Diencephalon (tissue), 1 donor: ENCODE measurements at places on chromosomes 12 and 14. TPM values are rescaled to one million over a fixed set of nuclear protein-coding genes. Genes with fewer than 3 reads are reported as not detected.

FOXG1 gene
- total RNA-seq, result 19.8 TPM

FOXN3 gene
- 39.0 TPM for total RNA-seq

TPPP2 gene
- not detected for total RNA-seq

LMNTD1 gene
- total RNA-seq, result 4.6 TPM

BHLHE41 gene
- 5.5 TPM for total RNA-seq

MMP17 gene
- 41.5 TPM for total RNA-seq

MORN3 gene
- 3.9 TPM for total RNA-seq

LRRK2 gene
- 14.3 TPM for total RNA-seq

LLPH gene
- total RNA-seq, result 7.2 TPM

PRPH gene
- total RNA-seq, result 1.4 TPM

ATL1 gene
- total RNA-seq, result 128 TPM

AKAP6 gene
- total RNA-seq, result 161 TPM

CARMIL3 gene
- 28.8 TPM for total RNA-seq

TAS2R13 gene
- total RNA-seq, result 4.8 TPM

AVPR1A gene
- 4.6 TPM for total RNA-seq

CCDC196 gene
- total RNA-seq, result not detected

DEPDC4 gene
- 2.8 TPM for total RNA-seq

SALL2 gene
- 30.4 TPM for total RNA-seq

TNS2 gene
- total RNA-seq, result 16.1 TPM

MANSC1 gene
- 3.7 TPM for total RNA-seq

SPIC gene
- not detected for total RNA-seq

VRTN gene
- not detected for total RNA-seq

MYH6 gene
- under 0.01 TPM for total RNA-seq

OVCH1 gene
- 2.1 TPM for total RNA-seq

IGFBP6 gene
- total RNA-seq, result 12.7 TPM

FAM234B gene
- 62.3 TPM for total RNA-seq

POTEM gene
- total RNA-seq, result not detected

LRTM2 gene
- total RNA-seq, result 11.3 TPM

SIX6 gene
- 0.69 TPM for total RNA-seq

TUBA1B gene
- total RNA-seq, result 2,098 TPM

KITLG gene
- 378 TPM for total RNA-seq

LYZ gene
- total RNA-seq, result 7.4 TPM

FAM186B gene
- total RNA-seq, result not detected

P2RX4 gene
- total RNA-seq, result 8.8 TPM

CBLN3 gene
- total RNA-seq, result 0.46 TPM

PTPRO gene
- total RNA-seq, result 126 TPM

HOXC12 gene
- total RNA-seq, result not detected

RDH5 gene
- 3.9 TPM for total RNA-seq

TAS2R43 gene
- 5.5 TPM for total RNA-seq

ACVRL1 gene
- 8.8 TPM for total RNA-seq

TPH2 gene
- 2.1 TPM for total RNA-seq

CMA1 gene
- total RNA-seq, result not detected

PAPLN gene
- 1.4 TPM for total RNA-seq

LRP1-AS gene
- not detected for total RNA-seq

GNS gene
- 70.1 TPM for total RNA-seq

CRIP1 gene
- 2.3 TPM for total RNA-seq

RNASE7 gene
- total RNA-seq, result not detected

ASCL1 gene
- total RNA-seq, result 14.5 TPM

KRT83 gene
- not detected for total RNA-seq

KRT75 gene
- total RNA-seq, result not detected

ARHGAP9 gene
- 2.1 TPM for total RNA-seq

MLF2 gene
- 104 TPM for total RNA-seq

FAM181A gene
- 6.7 TPM for total RNA-seq

LEMD3 gene
- 57.2 TPM for total RNA-seq
